ENCODE measurements at places on chromosomes 11 and 22.

DNA sequence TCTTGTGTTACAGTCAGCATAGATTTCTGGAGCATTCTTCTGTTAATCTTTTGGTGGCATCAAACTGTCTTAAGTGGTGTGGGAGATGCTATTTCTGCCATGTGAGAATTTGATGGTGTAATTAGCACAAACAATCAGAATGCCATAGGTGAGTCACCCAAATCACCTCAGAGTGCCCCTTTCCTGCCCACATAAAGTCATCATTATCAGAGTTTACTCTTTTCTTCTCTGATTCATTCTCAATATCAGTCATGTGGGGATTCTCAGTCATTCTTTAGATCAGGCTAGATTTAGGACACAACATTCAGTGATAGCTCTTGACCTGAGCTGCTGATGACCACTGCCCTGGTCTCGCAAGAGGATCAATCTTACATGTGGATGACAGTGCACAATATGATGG lies 23.7 kb upstream of the MS4A6A start:
- no peak for DNase-seq

DNA sequence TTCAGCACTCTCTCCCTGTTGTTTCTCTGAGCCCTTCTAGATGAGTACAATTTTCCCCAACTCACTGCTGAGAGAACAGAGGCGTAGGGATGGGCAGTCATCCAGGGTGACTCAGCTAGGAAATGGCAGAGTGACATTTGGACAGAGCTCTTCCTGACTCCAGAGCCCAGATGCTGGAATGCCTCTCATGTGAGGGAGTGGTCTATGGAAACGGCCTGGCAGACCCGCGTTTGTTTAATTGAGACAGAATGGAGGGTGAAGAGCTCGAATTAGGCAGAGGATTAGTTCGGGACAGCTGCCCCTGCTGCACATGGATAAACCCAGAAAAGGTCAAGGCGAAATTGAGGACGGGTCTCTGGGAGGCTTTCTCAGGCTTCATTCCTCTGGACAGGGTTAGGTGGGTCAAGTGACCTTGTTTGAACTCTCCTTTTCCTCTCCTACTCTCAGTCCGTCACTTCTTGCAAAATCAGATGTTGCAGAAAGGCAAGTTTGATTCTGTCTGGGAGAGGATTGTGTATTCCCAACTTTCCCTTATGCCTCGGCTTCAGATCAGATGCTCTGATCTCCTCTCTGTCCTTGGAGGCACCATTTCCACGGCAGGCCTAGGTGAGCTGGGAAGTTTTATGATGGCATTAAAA lies 7.6 kb upstream of the LMO2 start:
- DNase-seq, result no peak

GRCh38 chr11:29224739-29225384 lies 792.0 kb downstream of the KCNA4 start:
- no peak for DNase-seq

DNA sequence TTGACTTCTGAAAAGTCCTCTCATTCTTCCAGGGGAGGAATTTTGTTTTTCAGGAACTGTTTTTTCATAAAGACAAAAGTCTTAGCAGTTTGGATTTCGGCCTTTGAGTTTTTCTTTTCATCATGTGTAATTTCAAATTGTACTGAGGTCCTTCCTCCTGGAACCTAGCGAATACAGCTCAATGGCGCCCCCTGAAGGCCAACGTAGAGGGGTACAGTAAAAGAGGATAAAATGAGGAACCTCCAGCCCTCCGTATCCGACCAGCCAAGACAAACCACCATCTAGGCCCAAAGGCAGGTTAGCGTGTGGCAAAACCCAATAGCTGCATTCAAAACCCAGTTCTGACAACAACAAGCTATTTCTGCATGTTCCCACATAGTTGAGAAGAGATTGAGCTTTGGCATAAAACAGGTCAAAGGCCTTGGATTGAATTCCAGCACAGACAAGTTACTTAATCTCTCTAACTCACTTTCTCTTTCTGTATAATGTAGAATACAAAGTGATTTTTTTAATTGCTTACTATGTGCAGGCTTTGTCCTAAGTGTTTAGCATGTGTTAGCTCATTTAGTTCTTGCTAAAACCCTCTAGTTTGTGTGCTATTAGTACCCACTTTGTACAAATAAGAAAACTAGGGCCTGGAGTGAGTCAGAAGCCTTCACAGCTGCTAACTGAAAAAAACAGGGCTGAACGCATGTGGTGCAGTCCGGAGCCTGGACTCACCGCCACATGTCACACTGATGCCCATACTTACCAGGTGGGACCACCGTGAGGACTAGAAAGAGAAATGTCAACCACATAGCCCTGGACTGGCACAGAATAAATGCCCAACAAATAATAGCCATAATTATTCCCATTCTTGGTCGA lies 43.2 kb upstream of the ETS1 start:
- no peak for DNase-seq

DNA sequence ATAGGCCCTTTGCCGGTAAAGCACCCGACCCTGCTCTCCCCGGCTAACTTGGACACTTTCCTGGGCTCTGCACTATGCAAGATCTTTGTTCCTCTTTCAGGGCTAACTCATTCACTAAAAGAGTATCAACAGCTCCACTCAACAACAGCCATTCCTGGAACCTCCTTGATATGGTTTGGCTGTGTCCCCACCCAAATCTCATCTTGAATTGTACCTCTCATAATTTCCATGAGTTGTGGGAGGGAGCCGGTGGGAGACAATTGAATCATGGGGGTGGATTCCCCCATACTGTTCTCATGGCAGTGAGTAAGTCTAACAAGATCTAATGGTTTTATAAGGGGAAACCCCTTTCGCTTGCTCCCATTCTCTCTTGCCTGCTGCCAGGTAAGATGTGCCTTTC lies 330.0 kb downstream of the TENM4 start:
- no peak for DNase-seq

- no peak for DNase-seq
These were observed 335.1 kb upstream of the API5 start for GRCh38 chr11:42976636-42977217.

DNA sequence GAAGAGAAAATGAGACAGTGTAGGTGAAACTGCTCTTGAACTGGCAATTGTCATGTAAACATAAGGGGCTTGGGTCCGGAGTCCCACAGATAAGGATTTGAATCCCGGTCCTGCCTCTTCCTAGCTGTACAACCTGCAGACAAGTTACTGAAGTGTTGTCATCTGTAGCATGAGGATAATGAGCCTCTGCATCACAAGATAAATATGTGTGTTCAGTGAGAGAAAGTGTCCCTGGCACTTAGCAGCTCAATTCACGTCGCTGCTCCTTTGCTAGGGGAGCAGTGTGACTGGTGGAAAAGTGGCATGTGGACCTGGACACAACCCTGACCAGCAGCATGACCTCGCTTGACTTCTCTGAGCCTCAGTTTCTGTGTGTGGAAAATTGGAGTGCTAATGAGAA lies 73.7 kb upstream of the NECTIN1 start:
- DNase-seq, result no peak

DNA sequence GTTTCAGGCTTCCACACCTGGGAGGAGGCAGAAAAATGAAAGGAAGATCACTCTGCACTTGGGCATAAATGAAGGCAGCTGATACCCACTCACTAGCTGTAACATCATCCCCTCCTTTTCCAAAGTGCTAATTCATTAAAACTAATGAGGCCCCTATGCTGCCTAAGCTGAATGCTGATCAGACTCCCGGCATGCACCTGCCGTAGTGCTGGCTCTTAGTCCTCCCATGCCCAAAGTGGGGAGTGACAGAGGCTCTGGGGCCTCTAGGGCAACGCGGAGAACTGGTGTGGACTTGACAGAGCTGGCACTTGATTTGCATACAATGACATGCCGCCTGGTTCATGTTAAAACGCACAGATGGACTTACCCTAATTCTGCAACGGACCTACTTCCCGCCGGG lies 96.5 kb upstream of the NCAM1 start:
- no peak for DNase-seq

- DNase-seq, result peak; percentile 73
These were observed 79.5 kb upstream of the RTL6 start for GRCh38 chr22:44577391-44578109.

DNA sequence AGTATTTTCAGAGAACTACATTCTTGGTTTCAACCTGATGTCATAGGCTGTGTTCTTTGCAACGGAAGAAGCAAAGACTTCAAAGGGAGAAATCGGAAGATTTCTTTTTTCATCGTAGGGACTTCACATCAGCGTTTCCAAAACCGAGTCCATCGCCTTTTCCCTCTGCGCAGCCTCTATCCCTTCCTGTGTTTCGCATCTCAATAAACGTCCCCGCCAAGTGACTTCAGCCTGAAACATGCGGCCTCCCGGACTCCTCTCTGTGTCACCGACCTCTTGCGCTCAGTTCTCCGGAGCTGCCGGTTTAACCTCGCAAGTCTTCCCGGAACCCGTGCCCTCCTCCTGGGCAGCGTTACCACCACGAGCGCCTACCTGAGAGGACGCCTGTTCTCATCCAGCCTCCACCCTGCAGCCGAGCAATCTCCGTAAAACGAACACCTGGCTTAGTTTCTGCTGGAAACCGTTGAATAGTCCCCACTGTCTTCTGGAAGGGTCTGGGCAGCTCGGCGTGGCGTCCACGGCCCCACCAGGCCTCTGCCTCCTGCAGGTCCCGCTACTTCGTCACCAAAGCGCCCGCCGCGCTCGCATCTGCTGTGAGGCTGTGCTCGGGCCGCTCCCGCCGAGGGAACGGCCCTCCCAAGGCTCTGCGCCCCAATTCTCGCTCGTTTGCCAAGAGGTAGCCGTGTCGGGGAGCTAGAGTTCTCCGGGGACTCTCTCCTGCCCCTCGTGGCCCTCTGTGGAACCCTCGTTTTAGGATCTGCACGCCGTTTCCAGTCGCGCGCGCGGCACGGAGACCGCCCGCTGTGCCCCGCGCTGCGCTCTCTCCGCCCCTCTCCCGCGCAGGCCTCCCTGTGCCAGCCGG lies at the start of gene GLB1L3:
Gene GLB1L3 (plus strand): TSS at position 846 of the 862 bp plus-strand sequence. CDS start 362 bp downstream, outside the sequence.
- no peak for DNase-seq

GRCh38 chr22:49400941-49401598 lies 426.6 kb downstream of the BRD1 start:
- DNase-seq, result no peak

DNA sequence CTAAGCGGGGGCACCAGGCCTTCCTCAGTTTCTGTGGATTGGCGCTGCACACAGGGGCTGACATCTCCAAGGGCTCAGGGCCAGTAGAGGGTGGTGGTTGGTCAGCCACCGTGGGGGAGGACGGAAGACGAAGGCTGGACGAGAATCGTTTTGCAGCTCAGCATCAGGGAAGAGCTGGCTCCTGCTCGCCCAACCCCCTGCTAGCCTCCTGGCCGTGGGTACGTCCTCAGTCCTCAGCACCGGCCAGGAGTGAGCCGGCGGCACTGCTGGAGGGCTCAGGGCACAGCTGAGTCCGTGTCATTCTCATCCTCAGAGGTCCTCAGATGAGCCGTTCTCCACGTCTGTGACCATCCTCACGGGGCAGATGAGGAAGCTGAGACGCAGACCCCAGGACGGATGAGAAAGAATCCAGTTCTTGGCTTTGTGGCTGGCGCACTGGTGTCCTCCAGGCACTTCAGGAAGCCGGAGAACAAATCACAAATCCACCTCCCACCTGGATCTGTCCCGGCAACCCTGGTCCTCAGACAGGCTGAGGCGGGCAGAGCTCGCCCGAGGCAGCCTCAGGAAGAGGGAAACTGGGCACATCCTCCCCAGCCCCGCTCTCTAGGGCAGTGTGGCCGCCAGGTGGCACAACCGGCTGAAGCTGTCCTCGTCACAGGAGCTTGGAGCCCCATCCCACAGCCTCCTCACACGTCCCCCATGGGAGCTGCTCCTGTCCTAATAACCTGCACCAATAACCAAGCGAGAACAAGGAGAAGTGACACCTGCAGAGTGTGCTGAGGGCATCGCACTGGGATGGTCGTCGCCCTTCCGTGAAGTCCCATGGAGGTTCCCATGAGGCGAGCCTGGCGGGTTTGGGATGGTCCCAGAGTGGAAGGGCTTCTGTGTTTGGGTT lies 393.7 kb downstream of the BRD1 start:
- DNase-seq, result no peak

DNA sequence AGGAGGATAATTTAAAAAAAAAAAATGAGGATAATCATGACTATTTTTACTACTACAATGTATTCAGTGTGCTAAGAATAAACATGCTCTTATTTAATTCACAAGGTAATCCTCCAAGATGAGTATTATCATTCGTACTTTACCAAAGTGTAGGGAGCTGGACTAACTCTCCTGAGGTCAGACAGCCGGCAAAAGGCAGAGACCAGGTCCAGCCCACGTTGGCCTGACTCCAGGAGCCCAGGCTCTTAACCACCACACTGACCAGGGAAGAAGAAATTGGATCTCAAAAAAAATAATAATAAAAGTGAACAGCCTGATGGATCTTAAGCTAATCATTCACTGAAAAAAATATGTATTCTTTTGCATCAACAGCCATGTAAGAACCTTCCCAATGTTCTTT lies 25.2 kb downstream of the PLAAT3 start:
- no peak for DNase-seq

DNA sequence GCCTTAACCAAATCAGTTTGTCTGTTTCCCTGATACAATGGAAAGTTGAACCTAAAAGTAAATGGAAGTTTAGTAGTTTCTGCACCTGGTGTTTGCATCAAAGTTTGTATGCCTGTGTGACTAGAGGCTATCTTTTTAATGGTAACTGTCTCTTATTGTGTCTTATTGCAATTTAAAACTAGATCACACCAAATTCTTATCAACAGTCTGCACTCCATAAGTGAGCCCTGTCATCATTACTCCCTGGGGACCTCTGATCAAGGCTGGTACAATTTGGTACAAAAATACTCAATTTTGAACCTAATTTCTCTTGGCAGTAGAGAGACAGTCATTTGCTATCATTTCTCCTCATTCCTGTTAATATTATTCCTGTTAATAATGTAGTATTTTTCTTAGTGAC lies 38.1 kb downstream of the ARHGAP1 start:
- no peak for DNase-seq

GRCh38 chr11:3129181-3129590 lies 35.9 kb downstream of the OSBPL5 start:
- DNase-seq, result no peak

GRCh38 chr22:47192651-47193437 lies 430.4 kb downstream of the TBC1D22A start:
- DNase-seq, result no peak

DNA sequence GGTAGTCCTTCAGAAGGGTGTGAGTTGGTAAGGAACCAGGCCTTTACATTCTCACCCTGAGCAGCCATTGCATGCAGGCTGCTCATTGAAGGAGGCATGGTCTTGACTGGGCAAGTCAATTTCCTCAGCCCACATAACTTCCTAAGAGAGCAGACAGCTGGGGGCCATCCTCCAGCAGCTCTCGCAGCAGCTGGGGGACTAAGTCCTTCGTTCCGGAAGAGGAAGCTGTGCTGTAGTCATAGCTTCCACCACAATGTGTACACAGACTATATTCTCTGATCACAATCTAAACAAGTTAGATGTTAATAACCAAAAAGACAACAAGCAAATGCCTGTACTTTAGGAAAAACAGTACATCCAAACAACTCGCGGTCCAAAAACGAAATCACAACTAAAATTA lies 30.1 kb upstream of the MPPED1 start:
- DNase-seq, result no peak

- no peak for DNase-seq
These were observed 5.9 kb downstream of the SIAE start for GRCh38 chr11:124667601-124668000.
